GDM1 (cell line): ENCODE measurements at places on chromosomes 2 and 18.

DNA sequence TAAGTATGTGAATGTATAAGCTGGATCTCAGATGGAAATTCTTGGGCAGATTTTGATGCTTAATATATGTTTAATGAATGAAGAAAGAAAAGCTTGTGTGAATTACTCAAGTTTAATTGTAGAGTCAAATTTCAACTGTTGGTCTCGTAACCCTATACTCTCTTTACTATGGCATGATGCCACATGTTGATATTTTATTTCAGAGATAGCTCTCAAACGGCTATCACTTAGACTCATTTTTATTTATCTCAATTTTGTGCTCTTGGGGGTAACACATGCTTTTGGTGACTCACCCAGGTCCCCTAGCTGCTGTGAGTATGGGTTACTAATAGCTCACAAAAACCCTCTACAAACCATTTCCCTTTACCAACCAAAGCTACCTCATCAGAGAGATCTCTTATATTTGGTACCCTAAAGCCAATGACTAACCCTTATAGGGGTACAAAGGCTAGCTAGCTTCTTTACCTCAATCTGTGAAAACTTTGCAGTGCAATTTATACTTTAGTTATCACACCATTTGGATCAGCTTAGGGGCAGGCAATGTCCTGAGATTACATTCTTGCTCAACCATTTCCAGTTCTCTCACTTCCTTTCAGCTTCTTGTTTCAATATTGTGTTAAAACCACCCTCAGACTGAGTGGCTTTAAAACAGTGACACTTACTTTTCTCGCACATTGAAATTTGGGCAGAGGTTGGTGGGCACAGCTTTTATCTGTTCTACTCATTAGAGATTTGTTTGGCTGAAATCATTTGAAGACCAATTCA lies 240.3 kb downstream of the CDH7 start:
- no peak for DNase-seq

GRCh38 chr2:42102591-42103450 lies 55.0 kb downstream of the PKDCC start:
- DNase-seq: no peak

GRCh38 chr2:120785228-120785966 lies 49.7 kb downstream of the GLI2 start:
- DNase-seq: no peak

DNA sequence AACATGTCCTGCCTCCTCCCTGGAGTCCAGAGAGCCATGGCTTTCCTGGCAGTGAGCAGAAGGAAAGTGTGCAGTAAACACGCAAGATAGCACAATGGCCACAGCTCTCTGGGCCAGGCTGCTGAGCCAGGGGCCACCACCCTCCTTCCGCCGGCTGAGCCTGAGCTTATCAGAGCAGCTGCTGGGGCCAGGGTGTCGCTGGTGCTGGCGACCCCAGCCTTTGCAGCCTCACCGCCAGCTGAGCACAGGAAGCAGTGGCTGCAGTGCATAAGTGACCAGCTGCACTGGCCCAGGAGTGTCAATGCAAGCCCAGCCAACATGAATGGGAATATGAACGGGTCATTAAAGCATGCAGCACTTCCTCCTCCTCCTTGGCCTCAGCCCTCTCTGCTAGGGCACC lies 172.0 kb downstream of the ZFP36L2 start:
- no peak for DNase-seq

GRCh38 chr18:6414723-6415417 lies at the start of gene L3MBTL4:
TSS of gene L3MBTL4 (minus strand) at chr18:6414911. CDS start at chr18:6311625, 103,286 bp downstream.
- DNase-seq: no peak

- DNase-seq: no peak
Measured at GRCh38 chr18:51506811-51507210, 309.3 kb upstream of the MEX3C start.

GRCh38 chr2:240498171-240498957 lies 59.4 kb downstream of the ANKMY1 start:
- no peak for DNase-seq

DNA sequence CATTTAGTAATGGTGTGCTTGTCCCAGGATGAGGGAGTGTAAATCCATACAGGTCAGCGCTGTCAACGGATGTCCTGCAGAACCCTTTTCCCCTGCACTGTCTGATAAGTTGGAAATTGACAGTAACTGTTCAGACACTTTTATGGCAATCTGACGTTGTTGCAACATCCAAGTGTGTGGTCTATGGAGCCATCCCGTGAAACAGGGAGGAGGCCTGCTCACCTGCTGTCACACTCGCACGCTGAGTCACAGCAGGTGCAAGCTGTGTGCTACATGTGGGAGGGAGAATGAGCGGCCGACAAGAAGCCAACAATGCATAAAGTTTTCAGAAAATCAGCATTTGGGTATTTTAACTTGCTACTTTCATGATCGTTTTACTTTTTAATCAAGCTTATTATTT lies 43.7 kb upstream of the RMDN2 start:
- no peak for DNase-seq

GRCh38 chr2:179438654-179439053 lies 174.0 kb upstream of the SESTD1 start:
- no peak for DNase-seq

DNA sequence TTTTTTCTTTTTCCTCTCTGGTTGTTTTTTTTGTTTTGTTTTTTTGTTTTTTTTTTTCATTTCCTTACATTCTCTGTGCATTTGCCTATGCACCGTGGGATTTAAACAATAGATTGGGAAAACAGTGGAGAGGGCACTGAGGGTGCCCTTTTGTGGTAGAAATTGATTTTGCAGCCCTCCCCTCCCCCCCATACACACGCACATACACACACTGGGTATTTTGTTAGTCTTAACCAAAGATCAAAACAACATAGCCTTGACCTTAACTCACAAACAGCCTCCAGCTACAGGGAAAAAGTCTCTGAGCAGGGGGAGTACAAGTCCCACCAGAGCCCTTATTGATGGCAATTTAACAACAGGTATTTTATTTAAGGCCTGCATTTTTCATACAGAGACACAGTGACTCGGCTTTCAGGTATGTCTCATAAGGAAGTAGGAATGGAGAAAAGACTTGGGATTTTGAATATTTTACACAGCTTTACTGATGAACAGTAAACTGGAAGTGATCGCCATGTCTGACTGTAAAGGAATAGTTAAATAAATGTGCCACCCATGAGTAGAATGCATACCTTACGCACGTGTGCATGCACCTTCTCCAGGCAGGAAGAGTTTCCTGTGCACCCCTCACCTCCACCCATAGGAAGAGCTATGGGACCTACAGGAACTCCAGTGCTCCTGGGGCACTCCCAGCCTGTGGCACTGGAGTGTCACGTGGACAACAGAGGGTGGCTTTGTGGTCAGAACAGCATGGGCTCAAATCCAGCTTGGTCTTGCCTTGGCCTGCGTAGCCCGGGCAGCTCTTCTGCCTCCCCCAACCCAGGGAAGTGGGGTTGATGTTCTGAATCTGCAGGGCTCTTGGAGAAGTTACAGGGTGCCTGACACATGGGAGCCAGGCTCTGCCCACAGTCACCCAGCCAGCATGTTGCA lies 266.4 kb downstream of the ANAPC1 start:
- no peak for DNase-seq

DNA sequence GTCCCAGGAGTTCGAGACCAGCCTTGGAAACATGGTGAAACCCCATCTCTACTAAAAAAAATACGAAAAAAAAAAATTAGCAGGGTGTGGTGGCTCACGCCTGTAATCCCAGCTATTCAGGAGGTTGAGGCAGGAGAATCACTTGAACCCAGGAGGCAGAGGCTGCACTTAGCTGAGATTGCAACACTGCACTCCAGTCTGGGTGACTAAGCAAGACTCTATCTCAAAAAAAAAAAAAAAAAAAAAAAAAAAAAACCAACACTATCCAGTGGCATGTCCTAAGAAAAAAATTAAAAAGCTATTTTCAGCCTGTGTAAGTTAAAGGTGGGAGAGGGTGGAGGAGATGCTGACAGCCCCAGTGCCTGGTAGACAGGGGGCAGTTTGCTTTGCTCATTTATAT lies 32.2 kb upstream of the REL start:
- DNase-seq: no peak

GRCh38 chr18:48673456-48673852 lies 134.6 kb downstream of the CTIF start:
- DNase-seq: no peak

DNA sequence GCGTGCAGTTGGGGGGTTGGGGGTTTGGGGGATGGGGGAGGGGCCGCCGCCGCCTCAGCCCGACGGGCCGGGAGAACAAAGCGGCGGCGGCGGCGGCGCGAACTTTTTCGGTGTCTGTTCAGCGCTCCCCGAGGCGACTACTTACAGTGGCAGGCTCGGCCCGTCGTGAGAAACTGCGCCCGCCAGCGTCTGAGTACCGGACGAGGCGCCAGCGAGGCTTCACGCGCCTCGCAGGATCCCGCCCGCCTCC lies 172 bp downstream of the PRKD3 start:
- no peak for DNase-seq
